Activated CD4-positive, alpha-beta memory T cell treated with anti-CD3 and anti-CD28 coated beads, Interleukin-2, amount 10 ng/mL, durations not matched to agents 7 days and 5 days (primary cell): ENCODE measurements at places on chromosomes 11 and 22.

- no peak for DNase-seq
Observed at GRCh38 chr11:46026606-46027293, 94.5 kb downstream of the PHF21A start.

GRCh38 chr11:119147604-119148333 is 1.1 kb upstream of the ABCG4 start:
- no peak for DNase-seq

DNA sequence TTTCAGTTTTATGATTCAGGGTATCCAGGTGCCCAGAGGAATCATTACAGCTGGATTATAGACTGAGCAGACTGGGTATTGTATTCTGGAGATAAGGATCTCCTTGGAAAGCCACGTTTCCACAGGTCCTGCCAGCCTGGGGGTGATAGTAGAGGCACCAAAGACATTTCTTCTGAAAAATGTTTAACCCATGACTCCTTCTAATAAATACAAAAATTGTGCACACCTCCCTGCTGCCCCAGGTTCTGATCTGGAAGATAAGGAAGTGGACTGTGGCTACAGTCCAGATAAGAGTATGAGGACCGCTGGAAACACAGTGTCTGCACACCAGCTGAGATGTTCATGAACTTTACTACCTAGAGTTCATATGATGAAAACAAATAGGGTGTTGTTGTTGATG is 192.5 kb downstream of the DBX1 start:
- DNase-seq: no peak

DNA sequence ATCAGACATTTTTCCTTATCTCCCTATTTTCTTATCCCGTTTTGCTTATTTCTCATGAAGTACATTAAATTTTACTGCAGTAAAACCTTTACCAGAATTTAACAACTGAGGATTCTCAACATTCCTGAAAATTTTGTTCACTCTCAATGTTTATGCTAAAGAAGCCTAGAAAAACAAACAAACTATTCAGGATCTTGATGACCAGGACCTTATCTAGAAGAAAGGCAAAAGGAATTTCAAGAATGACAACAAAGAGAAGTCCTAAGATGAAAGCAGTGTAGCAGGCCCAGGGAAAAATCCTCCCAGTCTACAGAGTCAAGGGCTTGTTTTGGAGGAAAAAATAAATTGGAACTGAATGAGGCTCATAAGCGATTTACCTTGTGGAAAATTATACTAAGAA is 283.3 kb upstream of the ARHGAP42 start:
- DNase-seq: no peak

- no peak for DNase-seq
Observed at GRCh38 chr11:64592656-64593055, 1.6 kb downstream of the SLC22A12 start.

- DNase-seq: no peak
Observed at GRCh38 chr22:19710769-19711106, 3.6 kb upstream of the SEPTIN5 start.

DNA sequence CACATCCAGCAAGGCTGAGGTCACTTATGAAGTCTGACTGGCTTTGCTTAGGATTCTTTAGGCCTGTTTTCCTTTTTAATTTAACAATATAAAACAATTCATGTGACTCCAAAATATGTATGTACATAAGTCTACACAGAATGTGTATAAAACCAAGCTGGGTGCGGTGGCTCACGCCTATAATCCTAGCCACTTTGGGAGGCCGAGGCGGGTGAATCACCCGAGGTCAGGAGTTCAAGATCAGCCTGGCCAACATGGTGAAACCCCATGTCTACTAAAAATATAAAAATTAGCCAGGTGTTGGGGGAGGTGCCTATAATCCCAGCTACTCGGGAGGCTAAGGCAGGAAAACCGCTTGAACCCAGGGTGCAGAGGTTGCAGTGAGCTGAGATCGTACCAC is 83.1 kb downstream of the SHANK2 start:
- DNase-seq: no peak
